ENCODE measurements at places on chromosomes 4 and X.

DNA sequence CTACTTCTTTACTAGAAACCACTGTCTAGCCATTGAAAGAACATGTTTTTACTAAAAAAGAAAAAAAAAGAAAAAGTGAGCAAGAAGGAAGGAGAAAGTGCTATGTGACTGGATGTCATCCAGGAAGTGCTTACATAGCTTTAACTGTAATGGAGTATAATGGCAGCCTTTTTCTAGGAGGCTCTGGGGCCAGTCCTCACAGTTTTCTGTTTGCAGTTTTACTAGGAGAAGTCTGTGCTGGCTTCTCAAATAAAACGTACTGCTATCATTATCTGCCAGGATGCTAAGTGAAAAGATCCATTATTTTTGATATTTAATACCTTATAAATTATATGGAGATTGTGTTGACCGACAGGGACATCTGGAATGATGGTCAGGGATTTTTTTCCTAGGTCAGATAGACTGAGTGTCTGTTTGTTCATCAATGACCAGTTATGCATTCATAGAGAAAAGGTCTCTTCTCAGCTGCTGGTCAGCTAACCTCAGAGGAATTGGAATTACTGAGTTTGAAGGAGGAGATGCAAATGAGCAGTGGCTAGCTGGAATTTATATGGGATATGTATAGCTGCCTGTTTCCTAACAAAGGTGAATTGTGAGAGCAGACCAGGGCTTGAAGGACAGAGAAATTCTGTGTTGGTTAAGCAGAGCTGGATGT is 21.7 kb downstream of the LPAR4 start:
- DNase-seq = no peak

GRCh38 chr4:6701371-6701770 is 7.7 kb downstream of the S100P start:
- no peak for DNase-seq

GRCh38 chr4:120052856-120053255 is 13.8 kb downstream of the MAD2L1 start:
- no peak for DNase-seq

- no peak for DNase-seq
These were observed 20.4 kb downstream of the TMEM271 start for GRCh38 chr4:555566-556275.

DNA sequence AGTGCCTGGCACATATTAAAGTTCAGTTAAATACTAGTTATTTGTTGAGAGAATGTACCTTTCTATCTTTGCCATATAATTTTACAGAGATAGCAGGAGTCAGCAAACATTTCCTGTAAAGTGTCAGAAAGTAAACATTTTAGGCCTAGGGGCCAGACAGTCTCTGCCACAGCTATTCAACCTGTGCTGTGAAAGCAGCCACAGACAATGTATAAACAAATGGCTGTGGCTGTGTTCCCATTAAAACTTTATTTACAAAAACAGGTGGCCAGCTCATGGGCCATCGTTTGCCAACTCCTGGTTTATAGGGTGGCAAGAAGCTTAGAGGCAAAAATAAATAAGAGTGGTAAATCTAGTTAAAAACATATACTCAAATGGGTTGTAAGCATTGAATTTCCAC is 34.0 kb upstream of the BRS3 start:
- no peak for DNase-seq

DNA sequence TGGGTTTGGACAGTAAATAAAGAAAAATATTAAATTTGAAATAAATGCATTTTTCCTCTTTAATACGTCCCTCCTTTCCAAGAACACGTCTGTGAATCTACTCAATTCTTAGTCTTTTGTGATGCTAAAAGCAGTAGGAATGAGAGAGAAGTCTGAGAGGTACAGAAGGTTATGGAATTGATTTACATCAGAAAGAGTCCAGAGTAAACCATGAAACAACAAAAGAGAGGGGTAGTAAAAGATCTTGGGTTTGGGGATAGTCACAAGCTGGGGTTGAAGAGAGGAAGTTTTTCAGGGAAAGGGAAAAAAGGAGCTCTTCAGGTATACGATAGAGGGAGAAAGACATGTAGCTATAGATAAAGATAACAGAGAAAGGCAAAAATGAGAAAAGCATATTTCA is 215.4 kb downstream of the RAB28 start:
- no peak for DNase-seq

DNA sequence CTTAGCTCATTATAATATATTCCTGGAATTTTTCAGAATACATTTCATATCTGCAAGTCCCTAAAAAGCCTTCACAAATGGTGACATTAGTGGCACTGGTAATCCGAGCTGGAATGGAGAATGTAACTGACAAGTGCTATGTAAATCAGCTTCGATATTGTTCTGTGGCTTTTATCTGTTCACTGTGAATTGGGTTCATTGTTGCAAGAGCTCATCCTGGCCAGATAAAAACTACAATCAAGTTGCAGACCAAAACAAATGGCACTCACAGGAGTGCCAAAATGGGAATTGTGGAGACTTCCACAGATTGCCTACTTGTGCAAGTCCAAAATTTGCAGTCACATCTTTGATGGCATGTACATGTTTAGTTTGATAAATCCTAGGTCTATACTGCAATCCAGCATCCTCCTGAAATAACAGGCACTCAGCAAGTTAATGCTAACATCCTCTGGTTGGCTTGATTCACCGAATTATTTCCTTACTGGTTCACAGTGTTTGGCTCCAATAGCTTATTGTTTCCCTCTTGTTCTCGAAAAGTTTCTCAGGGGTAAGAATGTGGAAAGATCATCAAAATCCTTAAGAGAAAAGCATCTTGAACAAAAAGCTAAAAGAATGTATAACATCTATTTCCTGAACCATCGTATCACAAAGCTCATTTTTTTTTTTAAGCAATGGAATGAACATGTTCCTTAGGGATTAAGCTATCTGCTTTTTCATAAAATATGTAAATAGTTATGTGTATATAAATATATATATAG is 904.9 kb downstream of the CENPC start:
- DNase-seq = no peak

- no peak for DNase-seq
These were observed 37.5 kb upstream of the TMEM150C start for GRCh38 chr4:82599336-82599735.

- DNase-seq = no peak
These were observed 550.0 kb downstream of the STPG2 start for GRCh38 chr4:97593248-97593647.

- no peak for DNase-seq
These were observed 1337.1 kb upstream of the PABPC4L start for GRCh38 chr4:135538698-135539097.

DNA sequence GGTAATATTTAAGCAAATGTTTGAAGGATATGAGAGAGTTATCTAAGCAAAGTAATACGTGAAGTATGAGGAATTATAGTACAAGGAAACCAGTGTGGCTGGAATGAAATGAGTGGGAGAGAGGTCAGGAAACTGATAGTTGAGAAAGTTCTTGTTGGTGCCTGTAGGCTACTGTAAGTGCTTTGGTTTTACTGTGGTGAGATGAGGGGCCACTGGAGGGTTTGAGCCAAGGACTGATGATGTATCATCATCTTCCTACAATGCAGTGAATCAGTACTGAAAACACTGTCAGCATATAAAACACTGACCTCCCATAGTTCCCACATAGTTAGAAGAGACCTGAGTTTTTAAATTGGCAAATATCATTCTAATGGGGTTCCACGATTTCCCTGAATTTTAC is 367.5 kb upstream of the CTSO start:
- DNase-seq = no peak

GRCh38 chrX:107826238-107827029 is 768 bp downstream of the MID2 start:
- DNase-seq = peak; percentile 10

DNA sequence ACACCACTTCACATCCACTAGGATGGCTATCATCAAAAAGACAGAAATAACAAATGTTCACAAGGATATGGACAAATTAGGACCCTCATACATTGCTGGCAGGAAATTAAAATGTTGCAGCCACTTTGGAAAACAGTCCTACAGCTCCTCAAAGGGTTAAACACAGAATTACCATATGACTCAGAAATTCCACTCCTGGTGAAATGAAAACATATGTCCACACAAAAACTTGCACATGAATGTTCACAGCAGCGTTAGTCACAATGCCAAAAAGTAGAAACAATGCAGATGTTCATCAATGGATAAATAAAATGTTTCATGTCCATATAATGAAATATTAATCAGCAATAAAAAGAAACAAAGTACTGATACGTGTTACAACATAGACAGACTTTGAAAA is 15.1 kb downstream of the S100G start:
- no peak for DNase-seq

DNA sequence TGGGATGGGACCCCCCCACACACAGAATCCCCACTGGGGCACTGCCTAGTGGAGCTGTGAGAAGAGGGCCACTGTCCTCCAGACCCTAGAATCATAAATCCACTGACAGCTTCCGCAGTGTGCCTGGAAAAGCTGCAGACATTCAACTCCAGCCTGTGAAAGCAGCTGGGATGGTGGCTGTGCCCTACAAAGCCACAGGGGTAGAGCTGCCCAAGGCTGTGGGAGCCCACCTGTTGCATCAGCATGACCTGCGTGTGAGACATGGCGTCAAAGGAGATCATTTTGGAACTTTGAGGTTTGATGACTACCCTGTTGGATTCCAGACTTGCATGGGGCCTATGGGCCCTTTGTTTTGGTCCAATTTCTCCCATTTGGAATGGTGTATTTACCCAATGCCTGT is 22.3 kb downstream of the AIMP1 start:
- no peak for DNase-seq

GRCh38 chr4:2829321-2829932 is 14.2 kb upstream of the ADD1 start:
- no peak for DNase-seq

- no peak for DNase-seq
These were observed 49.0 kb downstream of the SH2D1A start for GRCh38 chrX:124395145-124395880.

DNA sequence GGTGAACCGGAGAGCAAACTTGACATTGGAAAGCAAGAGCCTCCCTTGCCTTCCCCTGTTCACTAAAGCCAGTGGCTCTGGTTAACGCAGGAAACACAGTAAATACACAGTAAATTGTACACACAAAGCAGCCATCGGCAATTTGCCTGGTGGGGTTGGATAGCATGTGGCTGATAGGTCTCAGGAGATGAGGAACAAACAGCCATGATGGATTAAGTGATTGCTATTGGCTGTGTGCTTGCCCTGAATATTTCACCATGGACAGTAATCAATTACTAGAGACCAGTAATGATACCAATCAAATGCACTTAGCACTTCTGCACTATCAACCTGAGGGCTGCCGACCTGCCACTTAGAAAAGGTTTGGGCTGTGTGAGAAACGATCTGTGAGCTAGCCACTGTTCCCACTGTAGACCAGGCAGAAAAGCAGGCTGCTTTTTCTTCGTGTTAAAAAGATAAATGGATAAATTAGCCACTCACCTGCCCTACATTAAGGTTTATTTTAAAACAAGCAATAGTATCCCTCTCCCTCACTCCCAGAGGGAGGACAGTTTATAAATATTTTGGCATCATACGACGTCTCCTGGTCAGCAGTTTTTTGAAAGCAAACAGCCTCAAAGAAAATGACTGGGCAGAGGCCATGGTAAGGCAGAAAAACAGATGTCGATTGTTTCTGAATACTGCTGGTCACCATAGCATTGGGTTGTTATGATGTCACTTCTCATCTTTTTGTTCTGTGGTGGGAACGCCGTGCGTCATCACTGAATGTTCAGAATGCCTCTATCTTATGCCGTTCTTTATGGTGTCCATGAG is 167.1 kb downstream of the MAML3 start:
- no peak for DNase-seq

DNA sequence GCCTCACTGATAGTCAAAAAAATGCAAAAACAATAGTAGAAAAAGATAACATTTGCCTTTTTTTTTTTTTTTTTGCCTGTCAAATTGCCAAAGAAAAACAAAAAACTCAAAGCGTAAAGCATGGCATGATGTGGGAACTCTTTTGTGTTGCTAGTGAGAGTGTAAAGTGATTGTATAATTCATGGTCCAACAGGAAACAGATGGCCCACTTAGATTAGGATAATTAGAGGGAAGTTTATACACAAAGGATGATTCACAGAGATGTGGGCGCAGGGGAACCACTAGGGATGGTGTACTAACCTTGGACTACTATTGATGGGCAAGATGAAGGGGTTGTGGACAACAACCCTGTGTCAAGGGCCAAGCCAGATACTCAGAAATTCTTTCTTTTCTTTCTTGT is 16.4 kb downstream of the MCUB start:
- DNase-seq = no peak

GRCh38 chr4:25900310-25900709 is 13.7 kb upstream of the SMIM20 start:
- no peak for DNase-seq

Measured in stimulated activated CD8-positive, alpha-beta memory T cell treated with anti-CD3 and anti-CD28 coated beads, Interleukin-2, amount 100 ng/mL, for 1 hour (primary cell).